ENCODE measurements at places on chromosomes 4 and X.

GRCh38 chr4:27836523-27836922 is 975.9 kb downstream of the STIM2 start:
- DNase-seq = no peak

DNA sequence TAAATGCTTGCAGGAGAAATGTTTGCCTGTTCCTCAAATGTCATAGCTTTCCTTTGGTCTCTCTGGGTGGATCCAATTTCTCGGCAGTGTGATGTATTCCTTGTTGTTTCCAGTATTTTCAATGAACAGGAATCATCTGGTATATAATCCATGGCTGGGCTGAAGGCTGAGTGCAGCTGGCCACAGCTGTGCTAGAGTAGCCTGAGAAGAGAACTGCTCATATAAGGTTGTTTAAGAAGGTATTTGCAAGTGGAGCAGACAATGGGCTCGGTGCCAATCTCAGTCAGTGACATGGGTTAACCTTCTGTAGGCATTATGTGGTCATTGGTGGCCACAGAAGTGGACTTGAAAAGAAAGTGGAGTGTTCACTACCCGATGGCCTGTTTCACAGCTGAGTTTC is 390.3 kb downstream of the SPRY1 start:
- no peak for DNase-seq

GRCh38 chr4:105025263-105026017 is 121.2 kb upstream of the TET2 start:
- DNase-seq = no peak

GRCh38 chr4:1193206-1194009 is 21.0 kb upstream of the SPON2 start:
- DNase-seq = no peak

GRCh38 chrX:21374163-21374993 is at the start of gene CNKSR2:
Gene CNKSR2, plus strand, starts transcription at chrX:21374418. Its CDS starts 480 bp downstream, at chrX:21374898.
- DNase-seq = peak; percentile 71

- no peak for DNase-seq
Measured at GRCh38 chrX:128992107-128992971, 531.0 kb downstream of the SMARCA1 start.

DNA sequence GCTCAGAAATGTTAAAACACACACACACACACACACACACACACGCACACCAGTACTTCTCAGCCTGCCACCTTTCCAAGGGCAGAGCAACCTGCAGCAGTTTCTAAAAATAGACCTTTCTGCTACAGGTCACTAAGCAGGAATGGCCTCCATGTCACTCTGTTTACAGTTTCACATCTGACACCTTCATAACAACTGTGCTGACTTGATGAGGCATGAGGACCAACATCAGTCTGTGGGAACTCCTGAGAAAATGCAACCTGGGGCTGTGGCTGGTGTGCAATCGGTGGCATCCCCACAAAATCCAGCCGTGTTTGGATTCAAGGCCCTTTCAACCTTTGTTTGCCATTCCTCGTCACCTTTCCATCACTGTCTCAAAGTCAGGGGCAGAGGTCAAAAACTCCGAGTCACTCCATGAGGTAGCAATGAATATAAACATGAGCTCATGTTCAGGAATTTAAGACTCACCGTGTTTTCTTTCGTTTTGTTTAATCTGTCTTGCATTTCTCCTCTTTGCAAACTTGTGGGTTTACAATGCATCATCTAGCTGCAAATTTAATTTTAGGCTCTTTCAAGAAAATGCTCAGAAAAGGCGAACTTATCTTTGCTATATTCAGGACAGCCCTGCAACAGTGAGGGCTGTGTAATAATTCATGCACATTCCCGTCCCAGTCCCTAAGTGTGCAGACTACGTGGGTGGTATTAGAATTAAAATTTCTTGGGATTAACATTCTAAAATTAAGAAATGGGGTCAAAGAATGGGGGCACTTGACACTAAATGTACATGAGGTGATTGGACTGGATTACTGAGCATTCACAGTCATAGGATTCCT is 135.3 kb downstream of the SHROOM3 start:
- DNase-seq = no peak

DNA sequence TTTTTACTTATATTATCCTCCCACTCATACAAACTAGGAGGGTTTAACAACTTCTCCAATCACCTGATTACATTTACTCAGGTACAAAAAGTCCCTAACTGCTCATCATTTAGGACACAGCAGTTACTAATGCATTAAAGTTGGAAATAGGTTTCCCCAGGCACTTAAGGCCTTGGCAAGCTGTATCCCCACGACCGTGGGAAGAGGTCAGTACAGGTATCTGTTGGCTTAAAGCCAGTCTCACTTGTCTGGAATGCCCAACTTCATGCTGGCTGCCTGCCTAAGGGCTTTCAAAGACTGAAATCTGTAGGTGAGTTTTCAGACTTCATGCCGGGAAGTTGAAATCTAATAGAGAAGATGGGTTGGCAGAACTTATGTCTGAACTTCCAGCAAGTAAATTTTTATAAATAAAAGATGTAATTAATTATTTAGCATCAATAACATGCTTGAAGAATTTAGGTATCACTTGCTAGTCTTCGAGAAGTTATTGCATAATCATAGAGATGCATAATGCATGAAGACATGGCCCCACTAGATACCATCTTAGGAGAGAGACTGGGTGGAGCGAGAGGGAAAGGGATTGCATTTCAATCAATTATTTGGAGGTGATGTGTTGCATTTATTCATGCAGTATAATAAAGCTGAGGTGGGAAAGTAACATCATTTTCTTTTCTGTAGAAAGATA is 54.2 kb downstream of the SCD5 start:
- DNase-seq = no peak

DNA sequence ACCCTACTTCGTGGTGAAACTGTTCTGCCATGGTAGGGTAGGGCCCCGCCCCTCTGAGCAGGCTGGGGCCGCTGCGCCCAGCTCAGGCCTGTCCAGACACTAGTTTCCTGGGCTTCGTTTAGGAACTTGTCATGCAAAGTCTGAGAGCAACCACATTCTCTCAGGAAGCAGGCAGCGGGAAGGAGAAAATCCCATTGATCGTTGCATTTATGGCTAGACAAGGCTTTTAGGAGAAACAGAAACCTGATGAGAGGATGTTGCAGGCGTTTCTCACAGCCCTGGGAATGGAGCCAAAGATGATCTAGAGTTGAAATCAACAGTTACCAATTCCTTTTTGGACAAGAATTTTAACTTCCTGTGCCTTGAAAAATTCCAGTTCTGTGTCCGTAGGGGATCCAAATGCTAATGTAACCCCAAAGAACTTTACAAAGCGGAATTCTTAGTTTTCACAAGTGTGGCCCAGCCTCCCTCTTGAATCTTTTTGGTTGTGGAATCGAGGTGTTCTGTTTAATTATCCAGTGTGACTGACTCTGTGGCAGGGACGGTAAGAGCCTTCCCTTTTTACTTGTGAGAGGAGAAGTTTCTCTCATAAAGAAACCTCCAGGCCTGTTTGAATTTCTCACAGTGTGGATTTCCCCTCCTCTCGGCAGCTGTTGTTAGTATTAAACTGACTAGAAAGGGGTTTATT is 4.5 kb upstream of the CXCL9 start:
- DNase-seq = no peak

- no peak for DNase-seq
Measured at GRCh38 chr4:83906561-83906960, 370.7 kb downstream of the GPAT3 start.

- no peak for DNase-seq
Measured at GRCh38 chr4:102153391-102153790, 191.9 kb downstream of the SLC39A8 start.

- DNase-seq = no peak
Measured at GRCh38 chr4:27692158-27692557, 831.5 kb downstream of the STIM2 start.

DNA sequence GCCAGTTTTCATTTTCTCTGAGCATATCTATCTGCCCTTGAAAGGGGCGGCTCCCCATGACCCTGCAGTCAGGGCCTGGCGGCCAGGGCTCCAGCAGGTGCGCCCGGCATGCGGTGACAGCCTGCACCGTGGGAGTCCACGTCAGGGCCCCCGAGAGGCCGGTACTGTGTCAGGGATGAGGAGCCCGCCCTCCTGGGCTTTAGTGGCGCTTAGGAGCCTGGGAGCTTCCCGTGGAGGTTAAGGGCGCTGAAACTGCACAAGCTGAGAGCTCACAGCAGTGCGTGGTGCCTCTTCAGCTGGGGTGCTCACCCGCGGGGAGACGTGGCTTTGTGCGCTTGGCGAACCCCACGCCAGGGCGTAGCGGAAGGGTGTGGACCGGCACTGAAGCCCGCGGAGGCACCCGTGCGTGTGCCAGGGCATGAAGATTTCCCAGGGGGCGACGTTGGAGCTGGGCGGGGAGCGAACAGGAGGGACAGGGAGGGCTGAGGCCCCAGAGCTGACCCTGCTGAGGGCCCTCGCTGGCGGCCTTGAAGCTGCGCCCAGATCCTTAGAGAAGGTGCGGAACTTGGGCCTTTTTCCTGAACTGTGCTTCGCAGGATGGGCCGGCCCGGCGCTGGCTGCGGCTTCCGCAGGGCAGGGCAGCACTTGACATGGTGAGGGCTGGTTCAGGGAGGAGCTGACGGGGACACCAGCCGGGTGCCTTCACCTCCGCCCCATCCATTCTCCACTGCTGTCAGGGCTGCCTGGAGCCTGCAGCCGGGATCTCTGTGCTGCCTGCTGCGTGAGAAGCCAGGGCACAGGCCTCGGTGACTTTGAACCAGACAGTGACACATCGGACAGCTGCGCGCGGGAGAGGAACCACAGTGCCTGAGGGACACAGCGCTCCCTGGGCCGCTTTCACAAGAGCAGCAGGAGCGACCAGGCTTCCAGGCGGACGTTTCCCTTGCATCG is 32.9 kb downstream of the HTT-AS start:
- DNase-seq = peak; percentile 64

GRCh38 chr4:7673121-7673520 is 238.4 kb upstream of the PSAPL1 start:
- DNase-seq = no peak

GRCh38 chr4:108772402-108772801 is 9.5 kb upstream of the ETNPPL start:
- DNase-seq = no peak

GRCh38 chr4:149523039-149523438 is 292.6 kb downstream of the IQCM start:
- no peak for DNase-seq

- no peak for DNase-seq
Measured at GRCh38 chrX:27966955-27967354, 14.3 kb downstream of the DCAF8L1 start.

- no peak for DNase-seq
Measured at GRCh38 chr4:118012142-118012541, 22.1 kb upstream of the NDST3 start.

DNA sequence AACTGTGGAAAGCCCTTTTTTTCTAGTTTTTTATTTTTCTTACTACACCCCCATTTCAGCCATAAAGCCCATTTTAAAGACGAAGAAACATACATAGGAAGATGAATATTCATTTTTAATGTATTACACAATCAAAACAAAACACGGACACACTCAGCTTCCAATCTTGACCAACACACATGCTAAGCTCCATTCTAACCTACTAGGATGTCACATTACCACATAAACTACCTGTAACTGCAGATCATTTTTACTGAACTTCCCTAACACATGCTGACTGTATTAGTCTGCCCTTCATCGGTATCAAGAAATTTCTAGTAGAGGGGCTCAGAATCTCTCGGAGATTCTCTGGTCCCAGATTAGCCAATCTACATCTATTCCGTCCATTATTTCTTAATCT is 1.8 kb downstream of the CCNI start:
- no peak for DNase-seq

GRCh38 chrX:39324233-39324930 is 523.1 kb downstream of the MID1IP1 start:
- DNase-seq = no peak

- no peak for DNase-seq
Measured at GRCh38 chrX:39760930-39761329, 336.8 kb downstream of the BCOR start.

DNA sequence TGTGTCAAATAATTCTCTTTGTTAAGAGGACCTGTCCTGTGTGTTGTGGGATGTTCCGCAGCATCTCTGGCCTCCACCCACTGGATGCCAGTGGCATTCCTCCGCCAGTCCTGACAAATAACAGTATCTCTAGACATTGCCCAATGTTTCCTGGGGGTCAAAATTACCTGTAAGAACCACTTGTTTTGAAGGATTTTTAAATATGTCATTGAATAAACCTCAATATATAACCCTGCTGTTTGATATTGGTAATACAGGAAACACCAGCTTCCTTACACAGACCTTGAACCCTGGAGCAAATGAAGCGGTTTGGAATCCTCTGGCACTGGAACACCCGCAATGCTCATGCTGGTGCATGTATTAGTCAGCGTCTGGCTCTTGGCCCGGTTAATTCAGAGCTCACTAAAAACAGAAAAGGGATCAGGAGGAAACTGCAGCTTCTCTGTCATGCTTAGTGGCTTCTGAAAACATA is 101.3 kb downstream of the TBL1X start:
- DNase-seq = no peak

DNA sequence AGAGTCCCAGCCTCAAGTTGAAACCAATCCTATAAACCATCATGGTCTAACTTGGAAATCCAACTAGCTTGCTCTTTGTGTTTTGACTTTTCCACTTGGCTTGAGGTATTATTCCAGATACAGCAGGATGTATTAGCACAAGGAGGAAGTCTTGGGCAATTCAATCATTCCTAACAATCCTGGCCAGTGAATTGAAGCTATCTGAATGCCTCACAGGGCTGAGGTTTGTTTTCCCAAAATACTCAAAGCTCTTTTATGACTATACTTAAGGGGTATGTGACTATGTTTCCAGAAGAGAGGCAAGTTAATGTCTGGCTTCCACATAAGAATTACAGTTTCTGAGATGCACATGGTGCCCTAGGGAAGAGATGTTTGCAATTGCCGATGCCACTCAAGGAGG is 66.8 kb upstream of the SH3RF1 start:
- no peak for DNase-seq

DNA sequence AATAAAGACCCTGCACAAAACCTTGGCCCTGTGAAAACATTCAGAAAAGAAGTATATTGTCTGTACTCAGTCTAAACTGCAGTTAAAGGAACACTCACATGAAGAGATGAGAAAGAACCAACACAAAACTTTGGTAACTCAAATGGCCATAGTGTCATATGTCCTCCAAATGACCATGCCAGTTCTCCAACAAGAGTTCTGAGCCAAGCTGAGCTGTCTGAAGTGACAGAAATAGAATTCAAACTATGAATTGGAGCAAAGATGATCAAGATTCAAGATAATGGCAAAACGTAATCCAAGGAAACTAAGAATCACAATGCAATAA is 739.3 kb upstream of the NDST4 start:
- DNase-seq = no peak

GRCh38 chr4:14880805-14881204 is 121.5 kb upstream of the CPEB2 start:
- DNase-seq = no peak
